Amygdala (tissue), 56 donors: ENCODE measurements at places on chromosomes 2 and 18.

- DNase-seq: no peak
Measured at GRCh38 chr2:20530520-20530919, 83.6 kb downstream of the RHOB start.

DNA sequence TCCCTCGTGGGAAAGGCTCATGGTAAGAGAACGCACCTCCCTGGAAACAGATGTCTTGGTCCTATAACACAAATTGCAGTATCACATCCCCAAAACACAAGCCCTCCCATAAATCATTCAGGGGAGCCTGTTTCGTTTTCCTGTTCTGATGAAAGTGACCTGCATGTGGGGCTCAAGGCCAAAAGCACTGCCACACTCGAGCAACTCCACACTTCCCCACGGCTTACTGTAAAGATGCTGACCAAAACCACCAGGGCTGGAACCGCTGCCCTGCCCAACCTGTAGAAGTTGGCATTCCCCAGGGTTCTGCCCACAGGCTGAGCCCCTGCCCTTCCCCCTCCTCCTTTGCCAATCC lies 139.7 kb downstream of the BCL11A start:
- no peak for DNase-seq

DNA sequence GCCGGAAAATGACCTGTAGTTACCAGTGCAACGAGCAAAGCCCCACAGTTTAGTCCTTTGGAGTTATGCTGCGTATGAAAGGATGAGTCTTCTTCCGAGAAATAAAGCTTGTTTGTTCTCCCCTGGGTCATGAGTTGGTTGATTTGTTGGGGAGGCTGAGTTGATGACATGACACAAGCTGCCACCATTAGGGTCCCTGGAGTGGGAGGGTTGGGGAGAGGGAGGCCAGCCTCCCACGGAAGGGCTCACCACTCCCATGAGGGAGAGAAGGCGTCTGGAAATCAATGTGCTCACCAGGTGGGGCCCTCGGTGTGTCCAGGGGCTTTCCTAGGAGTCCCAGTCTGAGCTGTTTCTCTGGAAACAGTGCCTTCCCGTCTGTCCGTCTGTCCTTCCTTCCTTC lies 7.4 kb upstream of the DGKD start:
- DNase-seq: no peak

GRCh38 chr2:227674485-227674884 lies 7.9 kb downstream of the SCYGR5 start:
- no peak for DNase-seq

DNA sequence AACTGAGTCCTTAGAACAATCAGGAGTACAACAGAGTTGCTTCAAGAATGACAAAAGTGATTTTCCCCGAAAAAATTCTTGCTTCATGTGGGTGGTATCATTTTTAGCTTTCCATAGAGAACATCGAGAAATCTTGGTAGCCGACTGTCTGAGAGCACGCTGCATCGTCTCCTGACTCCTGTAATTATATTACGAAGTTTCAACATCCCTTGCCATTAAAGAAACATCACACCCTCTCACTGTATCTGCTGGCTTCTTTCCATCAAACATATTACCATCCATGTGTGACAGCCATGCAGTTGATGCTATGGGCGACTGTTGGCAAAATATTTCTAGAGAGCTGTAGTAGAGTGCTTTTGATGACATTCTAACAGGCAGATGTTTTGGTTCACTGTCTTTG lies 311.2 kb downstream of the CMPK2 start:
- no peak for DNase-seq

DNA sequence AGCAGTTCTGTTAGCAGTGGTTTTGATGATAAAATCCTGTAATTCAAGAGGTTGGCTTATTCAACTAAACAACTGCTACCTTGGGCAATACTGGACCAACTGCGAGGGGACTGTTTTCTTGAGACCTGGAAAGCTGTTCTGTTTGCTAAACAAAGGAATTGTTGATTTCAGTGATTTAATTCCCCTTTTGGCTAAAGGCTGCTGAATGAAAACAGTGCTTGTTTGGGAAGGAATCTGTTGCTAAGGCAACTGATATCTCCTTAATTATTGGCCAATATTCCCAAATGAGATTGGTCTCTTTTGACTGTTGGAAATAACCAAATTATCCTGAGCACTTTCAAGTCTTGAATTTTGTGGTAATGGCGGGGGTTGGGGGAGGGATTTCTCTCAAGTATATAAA lies 136.8 kb downstream of the CAMKMT start:
- no peak for DNase-seq

GRCh38 chr2:128805918-128806317 lies 487.2 kb upstream of the HS6ST1 start:
- no peak for DNase-seq

DNA sequence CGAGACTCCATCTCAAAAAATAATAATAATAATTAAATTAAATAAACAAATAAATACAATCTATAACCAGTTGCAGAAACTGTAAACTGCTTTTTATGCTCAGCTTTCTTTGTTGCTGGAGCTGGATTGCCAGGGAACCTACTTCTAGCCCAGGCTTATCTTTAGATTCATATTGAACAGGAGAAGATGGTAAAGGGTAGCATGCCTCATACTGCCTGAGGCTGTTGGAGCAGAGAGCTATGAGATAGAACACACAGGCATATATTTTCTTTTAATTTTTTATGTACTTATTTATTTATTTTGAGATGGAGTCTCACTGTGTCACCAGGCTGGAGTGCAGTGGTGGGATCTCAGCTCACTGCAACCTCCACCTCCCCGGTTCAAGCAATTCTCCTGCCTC lies 28.7 kb upstream of the EML4 start:
- no peak for DNase-seq

DNA sequence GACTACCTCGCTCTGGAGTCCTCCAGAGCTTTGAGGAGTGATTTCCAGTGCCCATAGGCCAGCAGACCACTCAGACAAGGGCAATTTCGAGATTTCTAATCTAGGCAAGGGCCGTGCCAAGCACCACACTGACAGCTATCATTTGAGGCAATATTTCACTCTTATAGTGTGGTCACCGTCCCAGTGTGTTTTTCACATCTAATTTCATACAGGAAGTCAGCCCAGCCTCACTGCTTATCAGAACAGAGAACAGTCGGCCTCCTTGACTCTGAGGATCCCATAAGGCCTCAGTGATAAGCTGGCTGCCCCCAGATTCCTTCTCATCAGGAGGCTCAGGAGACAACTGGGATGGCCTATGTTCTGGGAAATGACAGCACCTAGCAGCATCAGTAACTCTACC lies 581 bp downstream of the CAPN14 start:
- DNase-seq: no peak

GRCh38 chr18:12478269-12479047 lies 70.7 kb downstream of the PRELID3A start:
- DNase-seq: no peak

DNA sequence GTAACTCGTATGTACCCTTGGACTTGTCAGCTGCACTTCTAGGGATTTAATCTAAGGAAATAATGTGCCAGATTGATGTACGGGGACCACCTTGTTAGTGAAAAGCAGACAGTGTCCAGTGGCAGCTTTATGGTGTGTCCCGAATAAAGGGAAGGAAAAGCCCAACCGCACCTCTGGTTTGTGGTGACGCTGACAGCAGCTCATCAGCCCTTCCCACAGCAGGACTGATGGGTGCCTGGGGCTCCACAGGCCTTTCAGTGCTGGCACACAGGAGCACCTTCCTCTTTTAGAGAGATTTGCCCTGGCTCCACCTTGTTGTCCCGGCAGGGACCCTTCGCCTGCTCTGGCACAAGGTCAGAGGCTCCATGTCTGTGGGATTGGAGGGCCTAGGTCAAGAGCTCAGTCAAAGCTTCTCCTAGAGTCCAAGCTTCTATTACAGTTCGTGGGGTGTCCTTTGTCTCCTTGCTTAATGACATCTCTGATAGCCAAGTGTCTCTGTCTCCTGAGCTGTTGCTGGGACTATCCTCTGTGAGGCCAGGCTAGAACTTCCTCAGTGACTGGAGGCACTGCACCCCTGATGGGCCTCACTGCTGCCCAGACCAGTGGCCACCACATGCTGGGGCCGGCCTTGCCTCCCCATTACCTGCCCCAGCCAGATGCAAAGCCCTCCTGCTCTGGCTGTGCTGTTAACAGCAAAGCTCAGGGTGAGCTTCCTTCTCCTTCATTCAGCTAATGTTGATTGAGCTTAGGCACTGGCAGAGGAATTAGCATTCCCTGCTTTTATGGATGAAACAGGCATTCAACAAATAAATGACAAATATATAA lies 33.0 kb upstream of the SCLY start:
- no peak for DNase-seq

GRCh38 chr2:58701688-58702301 lies 460.7 kb upstream of the FANCL start:
- DNase-seq: no peak

GRCh38 chr2:48397846-48398245 lies 132.1 kb upstream of the STON1 start:
- DNase-seq: no peak

DNA sequence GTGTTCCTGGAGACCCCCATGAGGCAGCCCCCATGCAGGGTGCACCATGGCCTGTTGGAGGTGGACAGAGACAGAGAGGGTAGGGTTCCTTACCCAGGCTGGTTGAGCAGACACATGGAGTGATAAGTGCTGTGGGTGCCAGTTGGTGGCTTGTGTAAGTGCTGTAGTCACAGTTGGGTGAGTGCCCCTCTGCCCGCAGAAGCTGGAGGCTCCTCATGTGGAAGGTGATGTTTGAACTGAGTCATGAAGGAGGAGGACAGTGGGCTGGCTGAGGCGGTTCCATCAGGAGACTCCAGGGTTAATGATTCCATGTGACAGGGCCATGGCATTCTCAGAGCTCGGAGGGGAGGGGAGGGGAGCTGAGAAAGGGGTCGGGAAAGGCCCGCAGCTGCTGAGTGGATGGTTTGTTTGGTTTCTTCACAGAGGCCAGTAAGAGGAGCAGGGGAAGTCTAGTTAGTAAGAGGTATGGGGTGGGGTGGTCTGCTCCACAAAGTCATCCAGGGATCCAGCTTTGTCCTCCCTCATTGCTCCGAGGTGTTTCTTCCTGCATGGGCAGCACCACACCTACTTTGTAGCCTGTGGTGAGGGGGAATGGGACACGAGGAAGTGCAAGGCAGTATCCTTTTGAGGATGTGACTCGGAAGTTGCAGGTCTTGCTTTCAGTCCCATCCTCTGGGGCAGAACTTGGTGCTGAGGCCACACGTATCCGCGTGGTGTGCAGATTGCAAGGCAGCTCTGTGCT lies 13.6 kb downstream of the IMPA2 start:
- DNase-seq: no peak

DNA sequence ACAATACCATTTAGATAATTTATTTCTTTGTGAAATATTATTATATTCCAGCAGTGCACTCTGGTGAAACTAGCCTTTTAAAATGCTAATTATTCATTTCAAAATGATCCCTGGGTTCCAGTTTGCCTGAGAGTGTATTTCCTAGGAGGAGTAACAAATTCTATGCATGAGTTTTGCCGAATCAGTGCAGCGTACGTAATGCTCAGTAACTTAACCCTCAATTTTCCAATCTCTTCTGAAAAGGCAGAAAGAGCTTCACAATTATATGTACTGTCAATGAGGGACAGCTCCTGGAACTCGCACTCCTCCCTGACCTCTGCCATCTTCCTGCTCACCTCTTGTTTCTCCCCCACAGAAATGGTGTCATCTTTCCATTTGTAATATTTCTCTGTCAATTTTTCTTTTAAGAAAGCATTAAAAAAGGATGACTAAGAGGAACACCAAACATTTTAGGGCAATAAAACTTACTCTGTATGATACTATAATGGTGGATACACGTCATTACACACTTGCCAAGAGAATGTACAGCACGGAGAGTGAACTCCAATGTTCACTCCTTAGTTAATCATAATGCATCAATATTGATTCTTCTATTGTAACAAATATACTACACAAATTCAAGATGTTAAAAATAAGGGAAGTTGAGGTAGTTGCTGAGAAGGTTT lies 25.7 kb upstream of the XIRP2 start:
- DNase-seq: no peak

GRCh38 chr2:55733335-55733734 lies 39.7 kb upstream of the PNPT1 start:
- DNase-seq: no peak

DNA sequence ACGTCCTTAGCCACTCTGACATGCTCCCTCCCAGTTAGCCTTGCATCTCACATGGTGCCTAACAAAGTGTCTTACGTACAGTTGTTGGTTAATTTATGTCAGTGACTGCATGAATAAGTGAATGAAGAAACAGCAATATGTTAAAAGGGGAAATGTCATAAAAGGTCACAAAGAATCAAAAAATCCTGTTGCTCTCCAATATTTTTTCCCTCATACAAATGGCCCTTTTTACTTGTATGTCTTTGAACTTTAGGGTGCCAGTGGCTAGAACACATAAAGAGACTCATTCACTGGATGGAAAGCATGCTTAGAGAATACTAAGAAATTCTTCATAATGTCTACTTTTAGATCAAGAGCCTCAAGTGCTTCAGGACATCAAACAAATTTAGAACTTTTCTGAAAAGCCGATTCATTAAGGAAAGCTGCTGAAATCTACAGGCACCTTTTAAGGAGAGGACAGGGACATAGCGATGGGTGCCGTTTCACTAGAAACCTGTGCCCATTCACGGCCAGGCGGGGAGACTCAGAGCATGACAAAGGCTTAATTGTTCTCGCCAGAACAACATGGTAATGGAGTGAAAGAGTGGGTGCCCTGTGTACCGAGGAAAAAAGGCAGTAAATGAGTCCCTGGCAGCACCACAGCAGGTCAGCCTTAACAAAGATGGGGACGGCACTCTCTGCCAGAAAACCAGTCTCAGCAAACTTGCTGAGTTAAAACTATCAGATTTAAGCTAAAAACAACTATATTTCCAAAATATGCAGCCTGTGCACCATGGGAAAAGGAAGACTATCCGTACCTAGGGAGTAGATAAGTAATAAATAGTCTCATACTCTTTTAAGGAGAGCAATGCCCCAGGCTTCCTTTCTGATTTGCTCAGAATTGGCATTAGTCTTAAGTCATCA lies 71.6 kb upstream of the SPTBN1 start:
- peak; percentile 29 for DNase-seq

DNA sequence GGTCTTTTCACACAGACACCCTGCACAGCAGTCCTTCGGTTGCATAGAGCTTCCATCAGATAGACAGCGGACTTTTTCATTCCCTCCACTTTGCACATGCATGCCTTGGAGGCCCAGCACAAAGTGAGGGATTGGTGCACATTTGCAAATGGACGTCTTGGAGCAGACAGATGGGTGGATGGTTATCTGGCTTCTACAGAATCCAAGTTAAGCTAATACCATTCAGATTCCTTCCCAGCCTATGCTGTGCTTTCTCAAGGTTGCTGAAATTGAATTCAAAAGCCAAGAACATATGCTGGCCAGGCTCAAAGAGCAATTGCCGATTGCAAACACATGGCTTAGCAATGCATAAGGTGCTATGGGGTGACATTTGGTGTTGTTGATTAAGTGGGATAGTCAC lies 186.4 kb downstream of the VAPA start:
- DNase-seq: no peak

DNA sequence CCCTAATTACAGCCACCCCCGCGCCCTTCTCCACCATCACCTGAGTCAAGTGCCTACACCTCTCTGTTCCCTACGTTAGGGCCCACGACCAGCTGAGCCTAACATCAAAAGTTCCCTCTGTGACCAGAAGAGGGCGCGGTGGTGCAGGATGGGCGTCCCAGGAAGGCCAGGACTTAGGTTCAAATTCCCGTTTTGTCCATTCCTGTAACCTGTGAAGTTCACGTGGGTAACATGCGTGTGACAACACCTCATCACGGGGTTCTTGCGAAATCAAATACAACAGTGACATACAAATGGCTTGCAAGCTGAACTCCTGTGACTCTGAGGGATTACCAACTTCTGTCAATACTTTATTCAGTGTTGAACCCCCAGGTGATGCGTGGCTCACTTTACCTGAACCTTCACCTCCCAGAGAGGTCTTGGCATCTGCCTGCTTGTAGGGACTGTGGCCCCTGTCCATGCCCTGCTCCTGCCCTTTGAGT lies 207.9 kb downstream of the ARL4C start:
- peak; percentile 9 for DNase-seq

- no peak for DNase-seq
Measured at GRCh38 chr2:151790689-151791088, 37.5 kb downstream of the ARL5A start.
